ENCODE measurements at places on chromosomes 4 and X.

GRCh38 chrX:12892716-12893115 lies 13.7 kb upstream of the TLR8 start:
- DNase-seq: no peak

DNA sequence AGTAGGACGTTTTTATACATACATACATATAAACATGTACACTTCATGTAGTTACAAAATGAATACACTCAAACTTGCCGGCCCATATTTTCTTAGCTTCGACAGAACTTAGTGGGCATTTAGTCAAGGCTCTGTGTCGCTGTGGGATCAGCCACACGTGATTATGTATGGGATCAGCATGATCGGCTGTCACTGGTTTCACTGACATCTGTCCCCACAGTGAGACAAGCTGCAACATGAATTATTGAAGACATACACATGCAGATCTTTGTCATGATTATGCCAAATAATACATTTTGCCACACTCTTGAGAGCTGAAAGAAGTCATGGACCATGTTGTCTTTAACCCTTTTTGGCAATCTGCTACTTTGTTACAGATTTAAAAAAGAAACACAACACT lies 38.2 kb upstream of the NAA11 start:
- no peak for DNase-seq

- DNase-seq: no peak
These were observed 67.9 kb downstream of the PPP3CA start for GRCh38 chr4:101279377-101279871.

DNA sequence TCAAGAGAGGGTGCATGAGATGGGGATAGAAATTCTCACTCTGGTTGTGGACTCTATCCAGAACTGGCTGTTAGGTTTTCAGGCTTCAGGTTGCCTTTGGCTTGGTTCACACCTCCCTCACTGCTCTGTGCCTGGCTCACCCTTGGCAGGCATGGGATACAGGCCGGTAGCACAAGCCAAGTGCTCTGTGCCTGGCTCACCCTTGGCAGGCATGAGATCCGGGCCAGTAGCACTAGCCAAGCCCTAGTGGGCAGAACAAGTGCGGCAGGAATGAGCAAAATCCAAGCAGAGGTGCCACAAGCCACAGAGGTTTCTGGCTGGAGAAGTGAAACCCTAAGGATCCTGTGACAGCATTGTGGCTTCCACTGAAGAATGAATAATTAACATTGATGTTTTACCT lies 1642.3 kb downstream of the C4orf33 start:
- DNase-seq: no peak

- DNase-seq: no peak
These were observed 15.6 kb upstream of the UGT2A1 start for GRCh38 chr4:69668680-69669079.

DNA sequence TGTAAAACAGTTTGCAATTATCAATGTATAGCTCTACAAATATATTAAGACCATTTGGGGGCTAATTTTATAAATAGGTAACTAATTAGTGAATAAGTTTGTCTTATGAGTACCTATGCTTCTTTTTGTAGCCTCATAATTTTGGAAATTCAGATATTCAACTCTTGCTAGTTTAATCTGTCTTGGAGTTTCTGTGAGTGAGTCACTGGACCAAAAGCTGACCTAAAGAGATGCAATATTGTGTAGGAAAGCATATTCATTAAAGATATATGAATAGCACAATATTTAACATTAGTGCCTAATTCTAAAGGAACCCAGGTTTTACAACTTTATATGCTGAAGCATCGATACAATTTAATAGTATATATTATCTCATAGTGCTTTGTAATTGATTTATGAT lies 161.3 kb upstream of the PCDH18 start:
- no peak for DNase-seq

GRCh38 chrX:148574237-148574973 lies 74.0 kb downstream of the AFF2 start:
- no peak for DNase-seq

- no peak for DNase-seq
These were observed 166.7 kb downstream of the HS6ST2 start for GRCh38 chrX:132791714-132792113.

- no peak for DNase-seq
These were observed 15.7 kb upstream of the MSX1 start for GRCh38 chr4:4843635-4844291.

GRCh38 chrX:152928761-152929400 lies 31.0 kb downstream of the ZNF185 start:
- no peak for DNase-seq

DNA sequence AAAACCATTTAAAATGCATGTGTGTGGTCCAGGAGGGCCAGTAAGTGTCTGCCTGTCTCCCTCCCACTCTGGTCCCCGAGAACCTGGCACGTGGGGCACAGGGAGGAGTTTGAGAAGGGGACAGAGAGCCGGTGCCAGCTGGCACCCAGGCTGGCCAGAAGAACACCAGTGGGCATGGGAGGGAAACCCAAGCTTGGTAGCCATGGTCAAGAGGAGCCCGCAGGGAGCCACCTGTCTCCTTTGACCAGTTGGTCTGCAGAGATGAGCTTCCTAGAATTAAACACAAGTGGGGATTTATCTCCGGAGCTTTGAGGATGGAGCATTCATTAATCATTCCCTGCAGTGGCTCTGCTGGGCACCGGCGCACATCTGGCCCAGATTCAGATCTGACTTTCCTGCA lies 41.6 kb downstream of the HMX1 start:
- DNase-seq: no peak

- DNase-seq: no peak
These were observed 522.5 kb upstream of the AGA start for GRCh38 chr4:177964693-177965168.

DNA sequence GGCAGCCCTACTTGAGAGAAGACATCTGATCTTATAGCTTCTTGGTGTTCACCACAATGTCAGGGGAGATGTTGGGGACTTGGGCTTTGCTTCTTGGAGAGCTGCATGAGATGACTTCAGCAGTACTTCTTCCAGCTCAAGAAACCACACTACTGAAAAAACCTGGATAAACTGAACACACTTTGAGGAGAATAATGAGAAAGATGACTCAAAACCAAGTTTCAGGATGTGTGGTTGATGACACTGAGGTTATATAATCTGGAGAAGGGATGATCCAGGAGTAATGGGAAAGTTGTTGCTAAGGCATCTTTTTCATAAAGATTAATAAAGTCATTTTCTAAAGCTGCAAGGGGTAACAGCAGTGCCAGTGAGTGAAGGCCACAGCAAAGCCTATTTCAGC lies 58.4 kb upstream of the PNPLA4 start:
- no peak for DNase-seq

GRCh38 chrX:150094996-150095395 lies 156.7 kb upstream of the EOLA2 start:
- no peak for DNase-seq

- no peak for DNase-seq
These were observed 653 bp downstream of the HHIP start for GRCh38 chr4:144646523-144647094.

DNA sequence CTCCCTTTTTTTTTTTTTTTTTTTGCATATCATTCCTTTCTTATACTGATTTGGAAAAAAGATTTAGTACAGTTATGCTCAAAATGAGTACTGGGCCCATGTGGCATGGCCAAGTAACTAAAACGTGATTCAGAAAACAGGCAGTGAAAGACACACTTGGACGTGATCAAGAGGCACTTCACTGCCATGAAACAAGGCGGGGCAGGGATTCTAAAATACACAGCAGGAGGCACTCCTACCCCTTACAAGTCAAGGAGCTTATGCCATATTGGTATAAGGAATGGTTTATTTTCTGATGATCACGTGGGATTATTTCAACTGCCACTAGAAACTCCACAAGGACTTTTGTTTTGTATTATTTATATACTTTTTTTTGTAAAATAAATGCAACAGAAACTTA lies 72.0 kb downstream of the CHST7 start:
- no peak for DNase-seq

DNA sequence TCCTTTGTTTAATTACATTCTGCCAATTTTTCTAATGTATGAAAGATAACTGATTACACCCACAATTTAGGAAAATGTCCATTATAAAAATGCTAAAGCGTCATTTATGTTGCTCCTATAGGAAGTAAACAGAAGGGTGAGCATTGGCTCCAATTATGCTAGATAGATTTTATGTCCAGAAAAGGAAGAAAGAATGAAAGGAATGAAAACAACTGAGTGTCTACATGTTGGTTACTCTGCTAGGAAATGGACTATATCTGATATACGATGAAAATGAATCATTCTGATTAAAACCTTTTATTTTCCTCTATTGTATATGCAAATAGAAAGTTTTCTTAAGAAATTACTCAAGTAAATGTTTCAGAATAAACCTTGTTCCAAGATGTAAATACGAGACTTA lies 1.6 kb downstream of the ENAM start:
- DNase-seq: no peak

DNA sequence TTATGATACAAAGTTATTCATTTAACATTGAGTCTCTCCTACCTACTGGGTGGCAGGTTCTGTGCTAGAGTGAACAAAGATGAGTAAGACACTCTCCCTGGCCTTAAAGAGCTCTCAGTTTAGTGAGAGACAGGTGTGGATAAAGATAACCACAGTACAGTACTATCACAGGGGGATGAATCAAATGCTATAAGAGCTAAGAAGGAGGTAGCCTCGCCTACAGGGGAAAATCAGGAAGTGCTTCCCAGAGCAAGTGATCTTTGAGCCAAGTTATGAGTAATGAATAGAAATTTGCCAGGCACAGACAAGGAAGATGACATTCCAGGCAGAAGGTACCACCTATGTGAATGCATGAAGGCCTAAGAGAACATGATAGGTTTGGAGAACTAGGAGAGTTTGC lies 3.4 kb upstream of the IGBP1 start:
- DNase-seq: no peak

- DNase-seq: no peak
These were observed 1.6 kb downstream of the PRICKLE3 start for GRCh38 chrX:49184294-49185281.

- no peak for DNase-seq
These were observed 44.0 kb upstream of the TLR2 start for GRCh38 chr4:153639833-153640802.

GRCh38 chr4:79949178-79949577 lies 123.9 kb downstream of the ANTXR2 start:
- DNase-seq: no peak

DNA sequence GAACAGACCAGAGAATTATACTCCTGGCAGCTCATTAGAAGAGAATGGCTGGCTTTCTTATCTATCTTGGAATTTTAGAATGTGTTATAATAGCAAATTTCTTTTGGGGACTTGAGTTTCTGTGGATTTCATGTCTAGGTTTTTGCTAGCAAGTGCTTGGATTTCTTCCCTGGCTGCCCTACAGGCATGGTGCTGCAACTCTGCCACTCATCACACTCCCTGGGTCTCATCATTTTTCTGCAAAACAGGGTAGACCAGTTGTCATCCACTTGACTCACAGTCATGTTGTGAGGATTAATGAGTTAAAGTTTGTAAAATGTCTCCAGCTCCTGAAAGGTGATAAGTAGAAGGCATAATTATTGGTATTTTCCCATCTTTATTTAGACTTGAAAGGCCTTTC lies 60.7 kb upstream of the LCORL start:
- no peak for DNase-seq

DNA sequence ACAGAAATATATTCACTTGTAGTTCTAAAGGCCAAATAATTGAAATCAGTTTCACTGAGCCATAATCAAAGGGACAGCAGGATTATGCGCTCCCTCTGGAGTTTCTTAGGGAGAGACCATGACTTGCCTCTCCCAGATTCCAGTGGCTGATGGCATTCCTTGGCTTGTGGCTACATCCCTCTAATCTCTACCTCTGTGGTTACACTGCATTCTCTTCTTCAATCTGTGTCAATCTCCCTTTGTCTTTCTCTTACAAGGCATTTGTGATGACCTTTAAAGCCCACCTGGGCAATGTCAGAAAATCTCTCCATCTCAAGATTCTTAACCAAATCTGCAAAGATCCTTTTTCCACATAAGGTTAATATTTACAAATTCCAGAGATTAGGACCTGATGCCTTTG lies 260.2 kb downstream of the UNC5C start:
- DNase-seq: no peak

DNA sequence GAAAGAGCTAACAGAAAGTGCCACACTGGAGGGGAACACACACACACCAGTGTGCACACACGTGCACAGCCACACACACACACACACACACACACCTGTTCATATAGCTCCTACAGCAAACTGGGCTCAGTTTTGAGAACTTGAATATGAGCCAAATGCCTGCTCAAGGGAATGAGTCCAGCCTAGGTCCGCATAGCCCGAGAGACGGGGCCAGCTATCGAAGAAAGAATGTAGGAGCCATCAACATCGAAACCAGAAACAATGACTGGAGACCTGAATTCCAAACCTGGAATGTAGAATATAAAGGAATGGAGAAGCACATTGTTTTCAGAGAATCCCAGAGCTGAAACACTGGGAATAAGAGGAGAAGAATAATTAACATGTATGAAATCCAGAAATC lies 37.6 kb upstream of the ERVMER34-1 start:
- no peak for DNase-seq

- no peak for DNase-seq
These were observed 113.7 kb upstream of the ACTRT1 start for GRCh38 chrX:128165884-128166408.

DNA sequence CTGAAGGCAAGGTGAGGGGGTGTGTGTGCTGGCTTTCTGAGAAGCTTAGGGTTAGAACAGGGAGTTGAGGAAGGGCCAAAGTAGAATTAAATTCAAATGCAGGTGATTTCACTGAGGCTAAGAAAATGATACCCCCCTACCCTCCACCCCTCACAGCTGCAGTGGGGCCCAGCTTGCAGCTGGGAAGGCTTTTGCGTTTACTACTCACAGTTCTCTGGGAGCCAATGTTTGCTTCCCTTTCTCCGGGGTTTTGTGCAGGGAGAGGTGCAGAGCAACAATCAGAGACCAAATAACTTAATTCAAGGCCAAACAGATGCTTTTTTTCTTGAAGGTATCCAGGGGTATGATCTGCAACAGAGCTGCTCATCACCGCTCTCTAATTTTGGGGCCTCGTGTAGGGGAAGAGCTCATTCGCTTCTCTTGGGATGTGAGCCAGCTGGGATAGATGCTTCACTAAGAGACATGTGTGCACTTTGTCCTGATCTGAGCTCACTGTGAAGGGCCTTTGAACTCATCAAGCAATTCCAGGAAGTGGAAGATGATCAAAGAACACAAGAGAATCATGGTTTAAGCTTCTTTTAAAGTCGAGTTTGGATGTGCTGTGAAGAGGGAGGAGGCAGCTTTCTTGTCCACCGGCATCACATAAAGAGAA lies 122.7 kb upstream of the C1GALT1C1 start:
- no peak for DNase-seq

DNA sequence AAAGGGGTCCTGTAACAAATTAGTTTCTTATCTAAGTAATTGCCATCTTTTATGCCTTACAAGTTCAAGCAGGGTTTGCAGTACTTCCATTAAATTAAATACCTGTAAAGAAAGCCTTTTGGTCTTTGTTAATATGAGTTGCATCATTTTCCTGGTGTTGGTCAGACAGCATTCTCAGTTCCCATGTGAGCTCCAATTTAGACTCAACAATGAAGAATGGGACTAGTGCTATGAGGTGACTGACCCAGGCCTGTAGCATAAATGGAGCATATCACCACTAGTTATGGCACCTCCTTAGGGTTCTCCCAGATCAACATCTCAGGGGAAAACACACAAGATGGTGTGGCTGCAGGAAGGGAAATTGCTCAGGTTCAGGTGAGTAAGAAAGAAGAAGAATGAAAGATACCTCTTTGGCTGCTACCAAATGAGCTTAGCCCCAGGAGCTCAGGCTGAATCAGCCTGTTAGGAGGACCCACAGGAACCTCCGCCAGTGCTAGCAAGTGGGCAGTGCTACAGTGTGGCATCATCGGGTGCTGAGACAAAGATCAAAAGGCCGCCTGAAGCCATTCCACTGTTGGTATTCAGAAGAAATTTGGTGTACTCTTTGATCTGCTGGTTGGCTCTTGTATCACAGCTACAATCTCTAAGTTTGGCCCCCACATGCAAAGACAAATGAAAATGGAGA lies 1.8 kb downstream of the TTC29 start:
- DNase-seq: no peak
